CD4-positive, alpha-beta T cell treated with Interleukin-6 for 4 hours (primary cell): ENCODE measurements at places on chromosomes 2 and 18.

GRCh38 chr2:165847001-165847400, 53.0 kb upstream of the GALNT3 start:
- no peak for DNase-seq

- DNase-seq: no peak
Measured at GRCh38 chr2:161078211-161078539, 82.1 kb upstream of the TANK start.

DNA sequence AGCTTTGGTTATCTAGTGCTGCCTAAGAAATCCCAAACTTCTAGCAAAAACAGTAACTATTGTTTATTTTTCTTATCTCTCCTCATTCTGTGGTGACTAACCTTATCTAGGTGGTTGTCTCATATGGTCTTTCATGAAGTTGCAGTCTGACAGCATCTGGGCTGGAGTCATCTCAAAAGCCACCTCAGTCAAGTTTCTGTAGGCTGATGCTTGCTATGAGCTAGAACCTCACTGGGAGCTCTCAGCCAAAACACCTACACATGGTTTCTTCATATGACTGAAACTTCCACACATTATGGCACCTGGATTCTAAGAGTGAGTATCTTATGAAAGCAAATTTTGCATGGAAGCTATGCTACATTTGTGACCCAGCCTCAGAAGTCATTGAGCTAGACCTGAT, 596.4 kb upstream of the VRK2 start:
- DNase-seq: no peak

- DNase-seq: no peak
Measured at GRCh38 chr18:5941890-5942289, 46.6 kb upstream of the TMEM200C start.

- DNase-seq: no peak
Measured at GRCh38 chr2:28413899-28414295, 21.2 kb downstream of the FOSL2 start.

- DNase-seq: no peak
Measured at GRCh38 chr2:29762239-29762638, 159.1 kb downstream of the ALK start.

DNA sequence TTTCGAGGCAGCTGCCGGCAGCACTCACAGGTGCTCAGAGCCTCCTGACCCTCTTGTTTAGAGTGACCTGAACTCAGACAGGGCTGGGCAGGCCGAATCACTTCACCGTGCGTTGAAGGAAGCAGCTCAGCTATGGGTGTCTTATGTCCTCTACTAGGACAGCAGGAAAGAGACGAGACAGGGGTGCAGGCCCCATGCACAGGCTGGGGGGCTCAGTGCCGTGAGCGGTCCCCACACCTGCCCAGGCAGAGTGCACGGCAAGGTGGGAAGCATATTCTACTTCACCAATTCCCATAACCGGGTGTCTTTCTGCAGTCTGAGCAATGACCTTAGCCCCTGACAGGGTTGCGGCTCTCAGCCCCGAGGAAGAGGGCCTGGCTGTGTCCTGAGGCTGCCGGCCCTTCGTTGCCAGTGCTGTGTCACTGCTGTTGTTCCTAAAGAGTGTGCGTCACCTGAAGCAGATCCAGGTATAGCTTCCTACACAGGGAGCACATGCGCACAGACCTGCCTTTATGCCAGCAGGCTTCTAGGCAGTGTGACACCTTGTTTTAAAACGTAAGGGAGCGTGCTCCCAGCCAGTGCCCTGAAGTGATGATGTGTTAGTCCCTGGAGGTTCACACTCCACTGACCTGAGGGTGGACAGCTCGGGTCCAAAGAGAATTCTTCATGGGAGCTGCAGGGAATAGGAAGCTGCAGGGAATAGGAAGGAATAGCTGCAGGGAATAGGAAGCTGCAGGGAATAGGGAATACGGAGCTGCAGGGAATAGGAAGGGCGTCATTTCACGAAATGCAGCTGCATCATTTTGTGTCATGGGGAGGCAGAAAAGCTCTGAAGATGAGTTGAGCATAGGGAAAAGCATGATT, 207.9 kb upstream of the SALL3 start:
- no peak for DNase-seq

GRCh38 chr2:230068651-230069055, at the start of gene SLC16A14:
Gene SLC16A14, minus strand, starts transcription at chr2:230068924. Its CDS starts 9,572 bp downstream, at chr2:230059352.
- DNase-seq: peak; percentile 22

GRCh38 chr2:75616933-75617332, 29.6 kb upstream of the MRPL19 start:
- DNase-seq: no peak

DNA sequence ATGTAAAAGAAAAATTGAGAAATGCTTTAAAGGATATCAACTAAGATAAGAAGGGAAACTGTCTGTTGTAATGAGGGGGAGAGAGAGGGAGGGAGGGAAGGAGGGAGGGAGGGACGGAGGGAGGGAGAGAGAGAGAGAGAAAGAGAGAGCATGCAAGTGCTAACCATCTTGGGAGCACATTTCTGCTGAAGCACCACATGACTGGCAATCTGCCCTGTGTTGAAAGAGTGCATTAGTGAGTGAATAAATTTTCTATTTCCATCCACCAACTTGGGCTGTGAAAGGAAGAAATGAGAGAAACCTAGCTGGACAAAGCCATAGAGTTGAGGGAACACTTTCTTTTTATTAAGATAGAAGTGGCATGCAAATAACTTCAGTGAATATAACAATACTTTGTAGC, 110.7 kb downstream of the TMX3 start:
- no peak for DNase-seq

GRCh38 chr2:60140185-60140584, 413.3 kb downstream of the BCL11A start:
- no peak for DNase-seq

GRCh38 chr18:50057009-50057408, 137.9 kb downstream of the MYO5B start:
- DNase-seq: no peak
